NCI-H524 (cell line): ENCODE measurements at places on chromosomes 2 and 18.

DNA sequence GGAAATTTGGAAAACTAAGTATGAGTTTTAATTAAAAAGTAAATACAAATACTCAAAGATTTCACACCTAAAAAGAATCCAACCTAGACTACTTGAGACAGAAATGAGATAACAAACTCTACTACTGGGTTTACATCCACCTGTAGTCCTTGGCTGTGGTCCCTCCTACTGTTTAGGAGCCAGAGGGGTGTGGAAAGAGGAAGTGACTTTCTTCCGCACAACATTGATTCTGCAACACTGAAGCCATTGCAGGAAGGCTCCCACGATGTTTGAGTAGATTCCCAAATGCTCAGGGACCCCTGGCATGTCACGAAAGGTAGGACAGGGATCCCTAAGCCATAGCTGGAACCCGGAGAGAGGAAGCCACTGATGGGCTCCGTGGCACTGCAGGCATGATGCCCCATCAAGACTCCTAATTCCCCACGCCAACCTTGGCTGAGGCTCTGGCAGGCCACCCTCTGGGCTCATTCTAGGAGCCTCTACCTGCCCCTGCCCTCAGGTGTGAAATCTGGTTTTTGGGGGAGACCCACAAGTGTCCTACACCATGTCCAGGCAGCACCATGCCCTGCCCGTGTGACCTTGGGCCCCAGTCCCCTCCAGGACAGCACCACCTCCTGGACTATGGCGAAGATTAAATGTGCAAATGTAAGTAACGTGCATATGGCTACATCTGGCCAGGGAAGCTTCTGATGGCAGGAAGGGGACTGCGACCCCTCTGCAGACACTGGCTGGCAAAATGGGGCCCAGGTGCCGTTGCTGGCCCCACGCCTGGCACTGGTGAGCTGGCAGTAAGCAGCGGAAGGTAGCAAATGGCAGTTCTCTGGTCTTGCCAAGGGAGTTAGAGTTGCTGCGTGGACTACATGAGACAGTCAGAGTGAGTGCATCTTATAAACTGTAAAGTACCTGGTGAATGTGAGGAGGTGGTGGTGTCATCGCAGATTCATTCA, 38.2 kb upstream of the MAL start:
- DNase-seq, result no peak

DNA sequence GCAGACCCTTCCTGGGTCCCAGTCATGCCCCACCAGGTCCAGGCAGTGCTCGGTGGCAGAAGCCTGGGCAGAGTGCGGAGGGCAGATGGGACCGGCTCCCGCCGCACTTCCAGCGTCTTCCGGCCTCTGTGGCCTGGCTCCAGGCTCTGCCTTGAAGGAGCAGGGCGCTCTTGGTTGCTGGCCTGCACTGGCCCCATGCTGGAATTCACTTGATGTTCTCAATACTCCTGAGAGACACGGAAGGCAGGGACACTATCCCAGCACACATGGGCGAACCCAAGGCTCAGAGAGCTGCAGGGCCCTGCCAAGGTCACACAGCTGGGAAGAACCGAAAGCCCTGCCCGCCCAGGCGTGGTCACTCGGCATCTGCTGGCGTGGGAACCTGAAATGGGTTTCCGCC, 87.6 kb upstream of the ODC1 start:
- no peak for DNase-seq

GRCh38 chr2:3504741-3505140, 14.6 kb downstream of the ADI1 start:
- DNase-seq, result no peak

- DNase-seq, result no peak
Measured at GRCh38 chr2:36333350-36334012, 22.1 kb upstream of the CRIM1 start.

GRCh38 chr18:73318739-73319479, 451.1 kb upstream of the NETO1 start:
- DNase-seq, result no peak

- no peak for DNase-seq
Measured at GRCh38 chr2:28108143-28108542, 217.6 kb downstream of the BABAM2 start.

DNA sequence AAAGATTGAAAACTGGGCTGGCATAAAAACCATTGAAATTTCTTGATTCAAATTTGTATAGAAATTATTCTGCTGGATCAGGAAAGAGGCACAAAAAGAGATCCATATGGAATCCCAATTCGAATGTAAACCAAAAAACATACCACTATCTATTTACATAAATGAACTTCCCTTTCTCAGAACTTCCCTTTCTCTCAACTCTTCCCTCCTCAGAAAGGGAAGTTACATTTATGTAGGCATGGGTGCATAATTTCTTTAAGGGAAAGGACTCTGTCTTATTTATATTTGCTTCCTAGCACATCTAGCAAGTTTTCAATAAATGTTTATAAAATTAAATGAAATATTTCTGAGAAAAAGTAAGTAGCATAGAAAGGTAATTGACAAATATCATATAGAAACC, 398.1 kb upstream of the ATP5MC3 start:
- DNase-seq, result no peak

DNA sequence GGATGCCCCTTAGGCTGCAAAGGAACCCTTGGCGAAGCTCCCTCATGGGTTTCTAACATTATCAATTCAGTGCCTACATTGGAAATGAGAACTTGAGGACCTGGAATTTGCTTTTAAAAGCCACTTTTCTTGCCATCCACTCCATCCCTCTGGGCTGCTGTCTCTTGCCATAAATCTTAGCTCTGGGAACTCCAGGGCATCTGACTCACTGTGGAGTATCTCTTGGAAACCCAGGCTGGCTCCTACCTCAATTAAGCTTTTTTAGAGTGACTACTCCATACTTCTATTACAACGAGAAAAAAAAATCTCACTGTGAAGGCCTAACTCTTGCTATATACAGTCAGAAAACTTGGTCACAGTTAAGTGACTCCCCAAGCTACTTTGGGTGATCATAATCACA, 227.2 kb upstream of the SETBP1 start:
- DNase-seq, result no peak

GRCh38 chr2:135999899-136000298, 14.5 kb upstream of the DARS1 start:
- no peak for DNase-seq

GRCh38 chr2:169476459-169476858, 2.8 kb upstream of the BBS5 start:
- no peak for DNase-seq

GRCh38 chr2:14952400-14952963, 320.0 kb downstream of the LRATD1 start:
- DNase-seq, result no peak

GRCh38 chr2:30708491-30709290, 98.6 kb downstream of the CAPN13 start:
- peak; percentile 22 for DNase-seq

GRCh38 chr2:221676566-221677172, 104.6 kb upstream of the EPHA4 start:
- no peak for DNase-seq

GRCh38 chr18:69626643-69627242, 226.1 kb downstream of the DOK6 start:
- DNase-seq, result no peak

- DNase-seq, result no peak
Measured at GRCh38 chr2:74041726-74042125, 57.0 kb downstream of the TET3 start.

DNA sequence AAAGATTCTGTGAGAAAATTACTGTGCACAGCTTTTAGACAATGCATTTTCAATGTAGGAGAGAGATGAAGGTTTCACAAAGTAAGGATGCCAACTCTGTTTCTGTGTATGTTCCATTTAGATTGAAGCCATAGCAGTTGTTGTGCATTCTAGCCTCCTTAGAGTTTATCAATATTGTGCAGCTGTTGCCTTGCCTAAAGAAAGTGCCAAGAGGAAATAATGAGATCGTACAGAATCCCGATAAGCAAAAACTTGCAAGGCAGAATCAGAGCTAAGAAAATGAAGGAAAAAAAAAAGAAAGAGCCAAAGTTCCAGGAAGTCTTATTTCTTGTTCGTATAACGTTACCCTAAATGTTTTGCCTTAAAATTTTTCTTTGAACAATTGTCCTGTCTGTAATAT, 965.0 kb downstream of the DCDC2C start:
- no peak for DNase-seq

- no peak for DNase-seq
Measured at GRCh38 chr18:23591011-23591410, 4.7 kb upstream of the NPC1 start.

DNA sequence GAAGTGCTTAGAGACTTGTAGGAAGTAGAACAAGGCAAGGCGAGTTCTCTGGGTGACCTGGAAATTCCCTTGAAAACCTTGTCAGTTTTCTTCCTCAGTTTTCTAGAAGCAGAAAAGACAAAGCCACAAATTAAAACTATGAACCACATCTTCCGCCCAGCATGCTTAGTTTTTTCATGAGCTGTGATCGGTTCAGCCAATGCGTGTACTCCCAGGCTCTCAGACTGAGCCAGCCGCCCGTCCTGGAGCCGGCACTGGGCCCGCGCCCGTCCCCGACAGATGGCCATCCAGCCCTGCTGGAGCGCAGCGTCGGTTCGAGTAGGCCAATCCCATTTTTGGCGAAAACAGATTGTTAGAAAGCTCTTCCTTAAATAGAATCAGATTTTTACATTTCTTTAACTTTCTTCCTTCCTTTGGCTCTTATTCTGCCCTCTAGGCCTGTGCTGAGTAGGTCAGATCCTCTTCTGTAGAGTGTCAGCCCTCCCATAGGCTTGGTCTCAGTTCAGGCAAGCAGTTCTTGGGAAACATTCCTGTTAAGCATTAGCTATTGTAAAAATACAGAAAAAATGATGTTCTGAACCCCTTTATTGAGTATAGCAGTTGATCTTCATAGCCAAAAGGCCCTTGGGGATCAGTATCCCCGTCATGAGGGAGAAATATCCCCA, 112.5 kb downstream of the NCK2 start:
- DNase-seq, result no peak

GRCh38 chr2:111653103-111653624, 230.8 kb downstream of the ANAPC1 start:
- no peak for DNase-seq

DNA sequence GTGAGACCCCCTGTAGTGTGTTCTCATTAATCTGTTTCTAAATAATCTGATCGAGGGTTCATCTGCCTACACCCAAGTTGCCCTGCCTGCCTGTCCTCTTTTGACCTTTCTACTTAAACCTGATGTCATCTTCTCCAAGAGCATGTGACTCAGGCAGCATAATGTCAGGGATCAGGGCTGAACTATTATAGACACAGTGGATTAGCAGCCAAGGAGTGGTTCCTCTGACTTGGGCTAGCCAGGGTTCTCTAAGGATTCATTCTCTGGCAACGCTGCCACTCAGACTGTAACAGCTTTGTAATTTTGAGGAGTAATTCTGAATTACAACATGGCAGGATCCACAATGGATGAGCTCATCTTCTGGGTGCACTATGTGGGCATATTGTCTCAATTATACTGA, 124.0 kb downstream of the MDH1 start:
- peak; percentile 53 for DNase-seq

DNA sequence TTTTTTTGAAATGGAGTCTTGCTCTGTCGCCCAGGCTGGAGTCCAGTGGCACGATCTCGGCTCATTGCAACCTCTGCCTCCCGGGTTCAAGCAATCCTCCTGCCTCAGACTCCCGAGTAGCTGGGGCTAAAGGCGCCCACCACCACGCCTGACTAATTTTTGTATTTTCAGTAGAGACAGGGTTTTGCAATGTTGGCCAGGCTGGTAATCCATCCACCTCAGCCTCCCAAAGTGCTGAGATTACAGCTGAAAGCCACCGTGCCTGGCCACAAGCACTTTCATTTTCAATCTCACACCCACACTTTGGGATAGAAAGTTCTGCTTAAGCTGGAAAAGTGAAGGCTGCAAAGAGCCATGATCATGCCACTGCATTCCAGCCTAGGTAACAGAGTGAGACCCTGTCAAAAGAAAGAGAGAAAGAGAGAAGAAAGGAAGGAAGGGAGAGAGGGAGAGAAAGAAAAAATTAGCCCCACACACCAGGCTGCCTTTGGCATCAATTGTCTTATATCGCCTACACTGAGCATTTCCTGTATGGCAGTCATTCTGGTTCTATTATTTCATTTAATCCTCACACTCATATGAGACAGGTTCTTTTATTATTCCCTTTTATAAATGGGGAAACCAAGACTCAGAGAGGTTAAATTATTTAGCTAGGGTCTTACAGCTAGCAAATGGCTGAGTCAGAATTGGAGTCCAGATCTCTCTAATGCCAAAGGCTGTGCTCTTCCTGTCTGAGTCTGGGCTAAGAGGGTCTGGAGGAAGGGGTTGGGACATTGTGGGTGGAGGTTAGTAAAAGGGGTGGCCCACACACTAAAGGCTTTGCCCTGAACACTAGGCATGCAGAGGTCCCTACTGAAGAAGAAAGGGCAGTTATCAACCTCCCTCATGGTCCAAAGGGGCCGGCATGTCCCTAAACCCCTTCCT, 37.9 kb upstream of the PKDCC start:
- DNase-seq, result no peak

DNA sequence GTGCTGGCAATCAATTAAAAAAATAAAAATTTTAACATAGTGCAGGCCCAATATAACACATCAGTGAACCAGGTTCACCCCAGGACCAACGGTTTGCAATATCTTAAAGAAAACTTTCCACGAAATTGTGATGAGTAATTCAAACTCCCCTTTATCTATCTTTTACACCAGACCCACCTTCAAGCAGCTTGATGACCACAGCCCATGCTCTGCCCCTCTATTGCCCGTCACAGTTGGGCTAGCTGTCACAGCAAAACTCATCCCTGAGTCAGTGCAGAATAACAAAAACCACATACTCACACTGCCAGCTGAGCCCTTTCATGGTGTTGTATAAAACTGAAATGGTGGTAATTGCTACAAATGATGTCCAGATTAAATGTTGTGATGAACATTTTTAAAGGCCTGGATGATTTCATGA, 112.5 kb upstream of the CREB1 start:
- no peak for DNase-seq

- DNase-seq, result no peak
Measured at GRCh38 chr18:10458691-10459090, 4.3 kb downstream of the APCDD1 start.

- DNase-seq, result peak; percentile 89
Measured at GRCh38 chr2:22442051-22442450, 942.9 kb upstream of the KLHL29 start.

- no peak for DNase-seq
Measured at GRCh38 chr2:21258082-21258481, 134.3 kb downstream of the TDRD15 start.

- DNase-seq, result peak; percentile 85
Measured at GRCh38 chr18:29465526-29465925, 1288.6 kb upstream of the CDH2 start.

GRCh38 chr2:25650256-25650655, 23.1 kb downstream of the DTNB start:
- no peak for DNase-seq

DNA sequence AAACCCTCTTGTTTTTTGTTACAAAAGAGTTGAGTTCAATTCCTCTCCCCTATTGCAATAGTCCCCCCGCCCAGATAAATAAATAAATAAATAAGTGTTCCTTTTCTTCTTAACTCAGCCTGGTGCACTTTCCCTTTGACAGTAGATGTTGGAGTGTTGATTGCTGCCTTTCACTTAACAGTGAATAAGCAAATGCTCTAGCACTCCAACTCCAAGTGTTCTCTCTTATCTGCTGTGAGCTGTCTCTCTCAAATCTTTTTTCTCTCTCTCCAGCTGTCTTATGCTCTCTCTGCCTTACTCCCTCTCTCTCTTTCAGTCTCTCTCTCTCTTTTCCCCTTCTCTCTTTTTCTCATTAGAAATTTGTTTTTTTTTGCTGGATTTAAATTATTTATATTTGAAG, 216.7 kb downstream of the TMX3 start:
- no peak for DNase-seq

- DNase-seq, result no peak
Measured at GRCh38 chr2:226726546-226726945, 73.1 kb downstream of the IRS1 start.

- no peak for DNase-seq
Measured at GRCh38 chr18:47163241-47163640, 12.9 kb downstream of the IER3IP1 start.
